ENCODE measurements at places on chromosomes 2 and 18. TPM values are rescaled to one million over a fixed set of nuclear protein-coding genes. Genes with fewer than 3 reads are reported as not detected.

The CREB1 gene
- 31.1 TPM for total RNA-seq

GRCh38 chr2:176626796-176627195, 357.6 kb downstream of the MTX2 start:
- DNase-seq: no peak

The STPG4 gene
- 0.70 TPM for total RNA-seq

The ARHGEF4 gene
- total RNA-seq: 1.2 TPM

The LYG2 gene
- 0.61 TPM for total RNA-seq

DNA sequence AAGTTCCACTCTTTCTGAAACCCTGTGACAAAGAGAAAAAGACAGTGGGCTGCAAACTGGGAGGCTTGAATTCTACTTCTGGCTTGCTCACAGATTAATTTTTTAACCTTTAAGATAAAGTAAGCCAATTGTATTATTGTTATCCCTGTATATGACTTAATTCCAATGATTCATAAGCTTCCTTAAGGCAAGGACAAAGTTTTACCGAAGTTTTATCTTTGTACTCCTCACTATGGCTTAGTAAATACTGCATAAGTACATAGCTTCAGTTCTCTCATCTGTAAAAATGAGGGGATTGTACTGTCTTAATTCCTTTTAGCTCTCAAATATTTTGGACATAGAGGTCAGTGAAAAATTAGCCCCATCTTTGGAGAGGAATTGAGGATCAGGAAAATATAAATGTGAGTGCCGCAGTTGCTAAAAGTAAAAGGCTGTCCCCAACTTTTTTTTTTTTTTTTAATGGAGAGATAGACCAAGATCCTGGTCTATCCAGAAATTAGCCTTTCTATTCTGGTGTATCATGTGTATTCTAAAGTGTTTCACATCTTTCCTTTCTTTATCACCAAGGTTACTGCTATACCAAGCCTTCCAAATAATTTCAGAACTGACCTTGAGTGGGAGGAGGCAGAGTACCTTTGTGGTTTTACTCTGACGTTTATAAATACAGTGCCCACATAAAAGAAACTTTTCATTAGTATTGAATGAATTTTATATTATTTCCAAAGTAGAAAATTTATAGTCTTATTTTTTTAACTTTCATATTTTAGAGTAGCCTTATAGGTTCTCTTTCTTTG, 13.3 kb downstream of the RELCH start:
- no peak for DNase-seq

The GRB14 gene
- total RNA-seq: 3.8 TPM

- no peak for DNase-seq
Measured at GRCh38 chr2:27018142-27018541, 14.6 kb upstream of the TMEM214 start.

The CRYGB gene
- not detected for total RNA-seq

GRCh38 chr18:75127143-75128021, 81.6 kb downstream of the PTGR3 start:
- DNase-seq: no peak

GRCh38 chr18:29840089-29840488, 1202.5 kb downstream of the DSC3 start:
- DNase-seq: peak; percentile 74

GRCh38 chr2:147542351-147542750, 302.5 kb upstream of the ACVR2A start:
- no peak for DNase-seq

The ICA1L gene
- 1.8 TPM for total RNA-seq

The UBXN2A gene
- 9.9 TPM for total RNA-seq

GRCh38 chr2:22992441-22992840, 392.5 kb upstream of the KLHL29 start:
- no peak for DNase-seq

- peak; percentile 33 for DNase-seq
Measured at GRCh38 chr2:170324640-170325046, 146.7 kb downstream of the MYO3B start.

The CHST10 gene
- total RNA-seq: 18.0 TPM

The SNORC gene
- 0.84 TPM for total RNA-seq

The DSG1 gene
- not detected for total RNA-seq

DNA sequence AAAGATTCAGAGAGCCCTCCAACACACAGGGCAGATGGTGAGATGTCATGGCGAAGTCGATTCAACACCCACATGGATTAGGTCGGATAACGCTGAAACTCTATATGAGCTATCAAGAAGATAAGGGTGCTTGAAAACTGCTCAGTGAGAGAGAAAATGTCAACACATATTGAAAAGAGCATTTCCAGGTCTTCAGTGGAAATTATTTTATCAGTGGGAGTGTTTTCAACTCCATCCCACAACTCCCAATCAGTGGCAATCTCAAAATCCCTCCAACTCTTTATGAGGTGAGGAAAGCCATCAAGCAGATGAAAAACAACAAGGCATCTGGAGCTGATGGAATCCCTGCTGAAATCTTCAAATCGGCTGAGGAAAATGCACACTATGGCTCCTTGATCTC, 104.5 kb upstream of the KLHL14 start:
- no peak for DNase-seq

The DSG4 gene
- not detected for total RNA-seq

- no peak for DNase-seq
Measured at GRCh38 chr2:231259104-231259503, 60.7 kb downstream of the ARMC9 start.

GRCh38 chr2:6977786-6978185, 60.6 kb downstream of the RNF144A start:
- DNase-seq: no peak

DNA sequence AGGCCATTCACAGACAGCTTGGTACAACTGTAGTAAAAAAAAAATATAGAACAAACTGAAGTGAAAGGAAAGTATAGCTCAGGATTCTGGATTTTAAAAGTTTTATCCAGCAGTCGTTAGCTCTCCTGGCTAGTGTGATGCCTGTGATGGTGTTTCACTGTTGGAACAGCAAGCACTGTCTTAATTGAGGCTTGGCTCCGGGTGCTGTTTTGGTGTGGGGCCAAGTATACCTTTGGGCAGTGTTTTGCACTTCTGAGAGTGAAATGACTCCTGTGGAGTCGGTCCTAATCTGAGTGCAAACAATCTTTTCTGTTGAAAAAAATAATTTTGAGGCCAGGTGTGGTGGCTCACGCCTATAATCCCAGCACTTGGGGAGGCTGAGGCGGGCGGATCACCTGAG, 28.7 kb upstream of the RAB1A start:
- no peak for DNase-seq

GRCh38 chr2:54771166-54771885, 47.9 kb downstream of the EML6 start:
- DNase-seq: peak; percentile 77

GRCh38 chr2:102358496-102358895, 2.9 kb downstream of the IL18R1 start:
- no peak for DNase-seq

DNA sequence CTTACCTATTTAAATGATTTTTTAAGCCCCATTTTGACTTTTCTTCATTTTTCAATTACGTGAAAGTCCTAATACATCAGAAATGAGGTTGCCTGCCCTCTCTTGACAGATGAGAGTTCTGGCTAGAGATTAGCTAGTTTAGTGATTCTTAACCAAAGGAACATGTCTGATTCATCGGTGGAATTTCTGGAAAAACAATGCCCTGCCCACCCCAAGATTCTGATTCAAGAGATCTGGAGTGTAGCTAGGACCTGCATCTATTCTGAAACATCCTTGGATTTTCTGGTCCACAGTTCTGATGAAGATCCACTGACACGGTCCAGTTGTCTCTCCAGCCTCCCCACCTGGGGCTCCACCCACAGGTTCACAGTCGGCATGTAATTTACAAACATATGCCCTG, 111.2 kb downstream of the KLF7 start:
- DNase-seq: peak; percentile 21

DNA sequence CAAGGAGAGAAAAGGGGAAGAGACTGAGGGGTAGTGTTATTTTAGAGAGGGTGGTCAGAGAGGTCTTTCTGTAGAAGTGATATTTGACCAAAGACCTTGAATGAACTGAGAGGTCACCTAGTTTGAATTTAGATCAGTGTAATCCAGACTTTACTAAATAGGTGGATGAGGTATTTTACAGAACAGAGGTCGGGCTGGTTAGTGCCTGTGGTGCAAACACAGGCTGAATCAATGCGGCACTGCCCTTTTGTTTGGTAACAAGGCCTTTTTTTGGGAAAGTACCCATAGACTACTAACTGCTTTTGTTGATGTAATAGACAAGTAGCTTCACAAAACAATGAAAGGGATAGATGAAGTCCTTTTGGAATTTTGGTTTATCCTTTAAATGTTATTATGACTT, 15.9 kb downstream of the RAPGEF4 start:
- DNase-seq: no peak

DNA sequence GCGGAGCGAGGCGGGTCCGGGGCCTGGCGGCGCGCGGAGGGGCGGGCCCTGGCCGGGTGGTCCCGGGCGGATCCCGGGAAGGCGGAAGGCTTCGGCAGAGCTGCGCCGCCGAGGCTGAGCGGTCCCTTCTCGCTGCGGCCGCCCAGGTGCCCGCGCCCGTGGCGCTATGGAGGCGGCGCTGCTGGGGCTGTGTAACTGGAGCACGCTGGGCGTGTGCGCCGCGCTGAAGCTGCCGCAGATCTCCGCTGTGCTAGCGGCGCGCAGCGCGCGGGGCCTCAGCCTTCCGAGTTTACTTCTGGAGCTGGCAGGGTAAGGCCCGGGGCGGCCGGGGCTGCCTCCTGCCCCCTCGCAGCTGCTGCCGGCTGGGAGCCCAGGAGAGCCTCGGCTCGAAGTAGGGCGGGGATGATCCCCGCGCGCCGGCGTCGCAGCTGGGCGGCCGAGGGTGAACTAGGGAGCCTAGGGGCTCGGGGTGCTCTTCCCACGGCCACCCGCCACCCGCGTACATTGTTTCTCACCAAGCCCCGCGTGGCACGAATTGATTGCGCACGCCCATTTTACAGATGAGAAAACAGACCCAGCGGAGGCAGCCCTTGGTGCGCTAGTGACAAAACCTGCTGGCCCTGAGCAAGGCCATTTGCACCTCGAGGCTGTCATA, at the start of gene SLC66A3:
Gene SLC66A3 (plus strand): TSS at position 87 of the 655 bp plus-strand sequence. CDS start 80 bp downstream, at position 167.
- peak; percentile 81 for DNase-seq

The NETO1 gene
- total RNA-seq: not detected

The INHA gene
- total RNA-seq: not detected

DNA sequence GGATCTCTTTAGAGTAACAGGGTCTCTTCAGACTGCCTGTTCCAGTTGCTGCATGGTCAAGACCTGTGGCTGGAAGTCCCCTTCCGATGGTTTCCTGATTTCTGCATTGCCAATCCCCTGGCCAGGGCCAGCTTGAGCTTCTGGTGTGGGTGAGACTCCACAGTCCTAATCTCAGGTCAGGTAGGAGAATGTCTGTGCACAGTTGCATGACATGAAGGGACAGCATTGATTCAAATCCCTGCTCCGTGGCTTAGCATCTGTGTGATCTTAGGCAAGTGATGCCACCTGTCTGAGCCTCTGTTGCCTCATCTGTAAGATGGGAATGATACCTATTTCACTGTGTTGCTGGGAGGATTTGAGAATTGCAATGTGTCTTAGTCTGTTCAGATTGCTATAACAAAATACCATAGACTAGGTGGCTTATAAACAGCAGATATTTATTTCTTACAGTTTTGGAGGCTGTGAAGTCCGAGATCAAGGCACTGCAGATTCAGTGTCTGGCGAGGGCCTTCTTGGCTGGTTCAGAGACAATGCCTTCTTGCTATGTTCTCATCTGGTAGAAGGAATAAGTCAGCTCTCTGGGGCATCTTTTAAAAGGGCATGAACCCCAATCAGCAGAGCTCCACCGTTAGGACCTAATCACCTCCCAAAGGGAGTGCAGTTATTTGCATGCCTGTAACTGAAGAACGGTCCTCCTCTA, 66.2 kb downstream of the ATOH8 start:
- no peak for DNase-seq

The RDH14 gene
- 30.2 TPM for total RNA-seq

DNA sequence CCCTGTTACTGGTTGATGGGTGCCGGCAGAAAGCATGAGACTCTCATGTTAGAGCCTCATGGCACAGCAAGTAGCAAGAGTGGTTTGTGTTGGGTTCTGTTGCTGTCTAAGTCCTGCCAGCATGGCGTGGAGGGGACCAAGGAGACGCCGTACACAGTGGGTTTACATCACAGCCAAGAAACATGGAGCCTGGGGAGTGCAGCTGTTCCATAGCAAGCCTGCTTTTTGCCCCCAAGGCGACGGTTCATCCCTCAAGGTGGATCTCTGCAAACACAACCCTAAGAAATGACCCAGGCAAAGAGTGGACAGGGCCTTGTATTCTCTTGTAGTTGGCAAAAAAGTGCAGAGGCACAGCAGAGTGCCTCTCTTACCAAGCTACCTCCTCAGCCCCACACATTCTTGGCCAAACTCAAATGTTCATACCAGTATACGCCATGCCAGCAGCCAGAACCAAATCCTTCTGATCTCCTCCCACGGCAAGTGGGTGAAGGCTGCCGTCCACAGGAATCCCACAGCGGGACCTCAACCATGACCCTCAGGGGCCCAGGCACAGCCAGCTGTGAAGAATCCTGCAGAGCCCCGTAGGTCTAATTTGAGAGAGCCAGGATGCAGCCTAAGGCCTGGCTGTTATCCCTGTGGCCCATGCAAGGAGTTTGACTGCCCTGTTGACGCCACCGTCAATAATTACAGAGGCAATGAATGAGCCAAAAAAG, 19.0 kb downstream of the SNED1 start:
- DNase-seq: no peak

DNA sequence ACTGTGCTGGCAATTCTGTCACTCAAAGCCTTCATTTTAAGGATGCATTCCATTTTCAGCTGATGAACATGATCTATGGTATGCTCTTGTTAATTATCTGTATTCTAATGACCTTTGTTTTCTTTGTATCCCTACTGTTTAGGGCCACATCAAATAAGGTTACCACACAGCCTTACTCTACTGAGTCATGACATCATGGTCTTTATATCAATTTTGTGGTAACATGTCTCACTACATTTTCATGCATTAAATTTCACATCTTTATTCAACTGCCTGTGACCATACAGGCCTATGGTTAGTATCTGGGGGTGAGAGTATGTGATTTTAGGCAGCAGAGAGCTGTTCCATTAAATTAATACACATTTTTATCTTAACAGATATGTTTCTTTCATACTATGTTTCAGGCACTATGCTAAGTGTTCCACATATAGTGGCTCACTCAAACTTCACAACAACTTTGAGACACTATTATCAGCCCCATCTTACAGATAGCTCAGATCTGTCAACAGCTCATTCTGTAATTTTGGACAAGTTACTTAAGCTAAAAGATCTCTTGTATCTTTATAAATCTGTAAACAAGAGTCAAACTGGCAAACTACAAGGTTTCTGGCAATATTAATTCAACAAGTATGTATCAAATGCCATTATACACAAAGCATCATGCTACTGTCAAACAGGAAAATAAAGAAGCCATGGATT, 18.0 kb downstream of the LRPPRC start:
- no peak for DNase-seq

DNA sequence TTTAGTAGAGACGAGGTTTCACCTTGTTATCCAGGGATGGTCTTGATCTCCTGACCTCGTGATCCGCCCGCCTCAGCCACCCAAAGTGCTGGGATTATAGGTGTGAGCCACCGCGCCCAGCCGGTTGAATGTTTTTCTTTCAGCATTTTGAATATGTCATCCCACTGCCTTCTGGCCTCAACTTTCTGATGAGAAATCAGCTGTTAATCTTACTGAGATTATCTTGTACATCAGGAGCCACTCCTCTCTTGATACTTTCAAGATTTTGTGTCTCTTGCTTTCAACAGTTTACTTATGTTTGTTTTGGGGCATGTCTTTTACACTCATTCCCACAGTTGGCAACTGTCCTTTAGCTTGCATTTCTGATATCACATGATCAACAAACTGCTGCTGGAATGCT, 46.3 kb downstream of the CCDC150 start:
- no peak for DNase-seq

The UGT1A8 gene
- not detected for total RNA-seq

- DNase-seq: no peak
Measured at GRCh38 chr18:33581856-33582255, 3.8 kb downstream of the ASXL3 start.

GRCh38 chr2:40957508-40957907, 505.6 kb upstream of the SLC8A1 start:
- DNase-seq: peak; percentile 94

All from HT1080 (cell line).